ENCODE measurements at places on chromosomes 4 and X.
A peak's percentile ranks its signal among the peaks of the same experiment; 100 is the strongest.

- DNase-seq = no peak
Observed at GRCh38 chr4:81214881-81215868, at the start of gene PRKG2. TSS of gene PRKG2 (minus strand) at chr4:81215222. CDS start at chr4:81205047, 10,175 bp downstream.

- DNase-seq = peak; percentile 66
Observed at GRCh38 chr4:56371426-56372220, 15.7 kb downstream of the AASDH start.

GRCh38 chr4:1168191-1169101, 3.9 kb downstream of the SPON2 start:
- no peak for DNase-seq

GRCh38 chrX:41293269-41293668, 40.7 kb upstream of the DDX3X start:
- no peak for DNase-seq
